NCI-H1048 (cell line): ENCODE measurements at places on chromosomes 4 and X.
A peak's percentile ranks its signal among the peaks of the same experiment; 100 is the strongest.

- no peak for DNase-seq
Observed at GRCh38 chr4:18859468-18859867, 837.9 kb upstream of the LCORL start.

DNA sequence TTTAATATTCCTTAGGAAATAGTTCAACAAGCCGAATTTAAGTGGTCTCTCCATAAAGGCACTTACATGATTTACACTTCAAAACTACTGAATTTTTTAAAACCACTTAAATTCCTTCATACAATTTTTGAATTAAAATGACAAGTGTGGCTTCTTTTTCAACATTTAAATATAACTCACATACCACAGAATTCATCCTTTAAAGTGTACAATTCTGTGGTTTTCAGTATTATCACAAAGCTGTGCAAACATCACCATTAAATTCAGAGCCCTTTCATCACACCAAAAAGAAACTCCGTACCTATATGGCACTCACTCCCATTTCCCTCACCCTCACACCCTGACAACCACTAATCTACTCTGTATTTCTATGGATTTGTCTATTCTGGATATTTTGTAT, 200.9 kb upstream of the MAB21L2 start:
- no peak for DNase-seq

DNA sequence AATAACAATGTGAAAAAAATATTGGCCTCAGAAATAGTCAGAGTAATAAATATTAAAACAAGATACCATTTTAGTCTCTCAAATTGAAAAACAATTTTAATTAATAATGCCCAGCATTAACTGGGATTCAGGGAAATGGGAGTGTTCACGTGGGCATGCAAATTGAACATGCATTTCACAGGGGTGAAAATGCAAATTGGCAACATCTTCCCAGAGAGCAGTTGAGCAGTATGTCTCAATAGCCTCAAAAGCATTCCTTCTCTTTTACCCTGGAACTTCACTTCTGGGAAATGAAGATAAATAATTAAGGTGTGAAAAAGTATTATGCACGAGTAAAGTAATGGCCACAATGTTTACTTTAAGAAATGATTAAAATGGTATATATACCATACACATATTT, 21.3 kb downstream of the NOX1 start:
- no peak for DNase-seq

GRCh38 chr4:26753617-26754016, 107.0 kb upstream of the STIM2 start:
- DNase-seq = no peak

- DNase-seq = no peak
Observed at GRCh38 chr4:115850799-115851509, 737.5 kb upstream of the NDST4 start.

- DNase-seq = no peak
Observed at GRCh38 chr4:46956451-46956850, 36.9 kb downstream of the GABRA4 start.

GRCh38 chr4:42278709-42279324, 118.5 kb upstream of the SHISA3 start:
- DNase-seq = no peak

- no peak for DNase-seq
Observed at GRCh38 chr4:685679-686412, 3.1 kb downstream of the SLC49A3 start.

- DNase-seq = no peak
Observed at GRCh38 chr4:86416081-86416480, 56.2 kb upstream of the MAPK10 start.

DNA sequence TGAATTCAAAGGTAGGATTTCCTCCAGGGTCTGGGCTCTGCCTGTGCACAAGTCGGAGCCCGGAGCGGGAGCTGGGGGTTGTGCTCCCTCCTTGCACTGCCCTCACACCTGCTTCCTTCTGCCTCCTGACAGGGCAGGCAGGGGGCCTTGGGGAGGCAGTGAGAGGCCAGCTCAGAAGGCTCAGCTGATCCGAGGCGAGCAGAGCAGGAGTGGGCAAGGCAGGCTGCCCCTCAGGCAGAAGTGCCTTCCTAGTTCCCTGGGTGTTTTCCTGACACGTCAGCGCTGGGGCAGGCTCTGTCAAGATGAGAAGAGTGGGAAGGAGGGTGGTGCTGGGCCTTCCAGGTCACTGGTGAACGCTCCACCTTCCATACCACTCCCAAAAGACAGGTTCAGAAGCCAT, 5.5 kb upstream of the IRAK1 start:
- no peak for DNase-seq

DNA sequence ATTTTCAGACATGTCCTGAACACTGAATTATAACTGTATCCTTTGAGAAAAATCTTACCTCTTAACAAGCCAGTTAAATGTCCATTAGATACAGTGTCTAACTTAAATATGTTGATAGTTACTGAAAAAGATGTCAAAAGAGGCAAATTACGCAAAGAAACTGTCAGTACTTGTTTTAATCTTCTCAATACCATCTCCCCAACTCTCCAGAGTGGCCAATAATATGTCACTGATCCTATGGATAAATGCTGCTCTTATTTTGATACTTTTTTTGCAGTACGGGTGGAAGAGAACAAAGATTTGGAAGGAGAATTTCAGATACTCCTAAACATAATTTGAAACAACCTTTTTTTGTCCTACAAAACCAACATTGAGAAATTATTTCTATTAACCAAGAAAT, 192.7 kb downstream of the CBR4 start:
- no peak for DNase-seq

- DNase-seq = no peak
Observed at GRCh38 chrX:120365320-120365719, 3.4 kb downstream of the ATP1B4 start.

DNA sequence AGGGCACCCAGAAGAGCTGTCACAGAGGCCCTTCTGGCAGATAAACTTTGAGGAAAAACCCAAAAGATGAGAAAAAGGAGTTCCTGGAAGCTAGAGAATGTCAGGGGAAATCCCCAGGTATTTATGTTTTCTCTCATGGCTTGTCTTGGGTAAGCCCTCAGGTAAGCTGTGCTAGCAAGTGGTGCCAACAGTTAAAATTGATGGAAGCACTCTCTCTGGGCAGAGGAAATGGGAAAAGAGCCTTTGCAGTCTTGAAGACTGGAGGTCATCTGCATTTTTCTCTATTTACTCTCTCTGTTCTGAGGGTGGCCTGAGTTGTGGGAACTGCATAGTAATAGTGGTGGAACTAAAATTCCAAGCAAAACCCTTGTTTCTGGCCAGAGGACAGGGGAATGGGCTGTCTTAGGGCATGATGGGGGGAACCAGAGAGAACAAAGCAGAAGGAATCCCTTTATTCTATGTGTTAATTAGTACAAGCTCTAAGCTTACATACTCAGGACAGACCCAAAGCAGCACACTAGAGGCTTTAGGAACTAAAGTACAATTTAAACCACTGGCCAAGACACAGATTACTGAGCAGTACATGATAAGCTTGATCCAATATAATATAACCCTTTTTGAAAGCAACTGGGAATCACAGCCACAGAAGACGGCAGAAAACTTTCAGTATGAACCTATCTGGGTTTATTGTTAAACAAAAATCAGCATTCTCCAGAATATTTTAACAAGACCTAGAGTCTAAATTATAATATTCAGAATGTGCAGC, 53.3 kb upstream of the SLC10A4 start:
- DNase-seq = no peak

- DNase-seq = no peak
Observed at GRCh38 chr4:13982010-13982409, 354.5 kb upstream of the BOD1L1 start.

GRCh38 chr4:125464146-125464545, 149.4 kb downstream of the FAT4 start:
- no peak for DNase-seq

DNA sequence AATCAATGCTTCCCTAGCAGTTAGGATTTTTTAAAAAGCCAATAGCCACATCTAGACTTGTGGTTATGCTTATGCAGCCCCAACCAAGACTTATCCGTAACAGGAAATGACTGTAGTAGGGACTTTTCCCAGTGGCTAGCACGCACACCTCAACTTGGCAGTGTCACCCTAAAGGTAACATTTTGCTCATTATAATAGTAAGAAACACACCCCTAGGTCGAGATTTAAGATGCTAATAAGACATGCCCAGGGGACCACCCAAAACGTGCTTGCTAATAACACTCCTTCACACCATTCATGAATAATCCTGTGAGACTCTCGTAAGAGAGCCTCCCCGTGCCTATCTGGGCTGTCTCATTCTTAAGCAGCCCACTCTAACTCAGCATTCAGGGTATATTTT, 195.3 kb downstream of the CHIC1 start:
- DNase-seq = no peak

DNA sequence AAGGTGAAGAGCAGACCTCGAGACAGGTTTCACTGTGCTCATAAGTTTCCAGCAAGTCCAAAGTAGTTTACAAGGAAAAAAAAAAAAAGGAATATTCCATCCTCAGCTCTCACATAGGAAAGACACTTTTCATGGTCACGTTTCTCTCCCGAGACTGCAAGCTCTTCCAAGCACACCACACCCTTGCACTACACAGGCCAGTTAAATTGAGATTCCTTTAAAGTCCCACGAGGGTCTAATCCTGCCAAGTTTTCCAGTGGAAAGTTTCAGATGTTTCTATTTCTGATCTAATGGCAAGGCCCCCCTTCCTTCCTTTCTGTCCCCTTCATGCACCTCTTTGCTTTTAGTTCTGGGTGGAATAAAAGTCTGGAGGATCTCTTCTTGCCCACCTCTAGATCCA, 67.9 kb upstream of the PCDH19 start:
- DNase-seq = no peak

GRCh38 chrX:7515681-7516413, 327.1 kb upstream of the VCX start:
- DNase-seq = no peak

- DNase-seq = no peak
Observed at GRCh38 chr4:112865443-112865842, 184.0 kb upstream of the ANK2 start.

DNA sequence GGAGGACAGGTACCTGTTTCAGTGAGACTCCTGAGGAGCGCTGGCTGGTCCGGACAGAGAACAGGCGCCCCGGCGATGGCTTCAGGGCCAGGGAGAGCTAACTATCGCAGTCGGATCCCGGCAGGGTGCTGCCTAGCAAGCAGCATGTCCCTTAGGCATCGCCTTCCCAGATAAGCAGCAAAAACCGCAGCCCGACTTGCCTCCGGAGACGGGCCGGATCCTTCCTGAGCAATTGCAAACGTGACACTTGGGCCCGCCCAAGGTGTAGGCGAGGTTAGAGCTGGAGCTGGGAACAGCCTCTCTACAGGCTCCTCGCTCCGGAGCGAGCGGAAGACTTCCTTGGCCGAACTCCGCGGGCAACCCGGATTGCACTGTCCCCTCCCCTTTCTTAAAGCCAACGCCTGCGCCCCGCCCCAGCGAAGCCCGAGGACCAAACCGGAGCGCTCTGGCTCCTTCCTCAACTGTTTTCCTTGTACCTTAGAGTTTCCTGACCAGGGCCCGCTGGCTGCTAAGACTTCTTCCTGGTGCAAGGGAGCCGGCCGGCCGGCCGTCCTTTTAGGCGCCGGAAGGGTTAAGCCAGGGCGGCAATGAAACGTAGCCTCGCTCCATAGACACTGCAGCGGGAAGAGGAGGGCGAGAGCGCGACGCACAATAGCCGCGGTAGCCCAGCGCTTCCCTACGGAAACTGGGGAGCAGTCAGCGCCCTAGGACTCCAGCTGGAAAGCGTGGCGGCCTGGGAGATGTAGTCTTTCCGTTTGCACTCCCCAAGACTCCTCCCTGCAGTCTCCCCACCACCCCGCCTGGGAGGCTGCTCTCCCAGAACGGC, at the start of gene OPHN1:
OPHN1 (minus strand) TSS at position 341 of the 826 bp plus-strand sequence. CDS start 475 bp downstream, outside the sequence.
- no peak for DNase-seq

GRCh38 chr4:139841464-139842195, 176.0 kb downstream of the MGST2 start:
- no peak for DNase-seq

DNA sequence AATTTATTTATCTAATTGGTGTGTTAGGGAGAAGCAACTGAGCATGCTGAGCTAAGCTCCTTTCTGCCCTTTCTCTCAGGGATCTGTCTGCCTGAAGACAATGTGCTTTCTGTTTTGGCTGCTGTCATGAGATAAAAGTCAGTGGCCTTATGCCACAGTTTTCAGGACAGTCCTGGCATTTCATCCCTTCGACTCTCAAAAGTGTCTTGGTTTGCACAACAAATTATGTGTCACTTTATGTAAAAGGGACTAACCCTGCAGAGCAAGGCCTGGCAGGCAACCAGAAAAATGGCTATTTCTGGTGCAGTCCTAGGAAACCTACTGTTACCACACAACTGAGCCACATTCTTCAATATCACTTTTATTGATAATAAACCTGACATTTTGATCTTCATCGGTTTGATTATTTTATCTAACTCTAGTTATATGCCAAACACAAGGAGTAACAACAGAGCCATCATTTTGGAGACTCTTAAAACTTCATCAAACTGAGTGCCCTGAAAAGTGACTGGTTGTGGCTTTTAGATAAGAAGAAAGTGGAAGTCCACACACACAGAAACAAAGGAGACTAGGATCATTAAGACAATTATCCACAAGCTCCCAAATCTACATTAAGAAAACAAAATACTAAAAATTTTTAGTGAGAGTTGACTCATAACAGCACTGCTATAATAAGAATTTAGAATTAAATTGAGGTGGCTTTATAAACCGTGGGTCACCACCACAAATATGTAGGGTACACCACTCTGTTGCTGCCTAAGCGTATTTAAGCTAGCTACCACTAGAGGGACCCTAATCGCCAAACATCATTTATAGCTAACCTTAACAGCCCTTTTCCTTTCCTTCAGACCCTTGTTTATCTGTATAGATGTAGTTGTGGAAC, 95.9 kb upstream of the PTPN13 start:
- DNase-seq = peak; percentile 38

DNA sequence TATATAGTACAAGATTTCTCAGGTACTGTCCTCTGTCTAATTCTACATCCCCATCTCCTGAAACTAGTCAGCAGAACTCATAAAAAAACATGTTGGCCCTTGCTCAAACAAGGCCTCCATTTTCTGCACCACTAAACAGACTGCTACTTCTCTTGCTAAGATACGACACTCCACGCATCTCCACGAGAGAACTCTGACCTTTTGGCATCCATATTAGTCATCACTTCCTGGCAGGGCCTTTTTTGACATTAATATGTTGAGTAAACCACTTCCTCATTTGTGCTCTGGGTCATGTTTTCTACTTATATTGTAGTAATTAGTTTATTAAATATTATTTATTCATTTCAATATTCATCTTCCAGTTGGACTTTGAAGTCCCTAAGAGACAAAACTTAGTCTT, 65.6 kb downstream of the DCAF8L1 start:
- no peak for DNase-seq

GRCh38 chrX:109270580-109271484, 211.1 kb downstream of the GUCY2F start:
- no peak for DNase-seq

GRCh38 chr4:17933126-17933525, 88.4 kb downstream of the LCORL start:
- DNase-seq = no peak

- DNase-seq = no peak
Observed at GRCh38 chr4:182846036-182846435, 71.2 kb downstream of the DCTD start.

- DNase-seq = no peak
Observed at GRCh38 chr4:176949029-176949428, 156.3 kb upstream of the VEGFC start.
